ENCODE measurements at places on chromosomes 4 and X.

DNA sequence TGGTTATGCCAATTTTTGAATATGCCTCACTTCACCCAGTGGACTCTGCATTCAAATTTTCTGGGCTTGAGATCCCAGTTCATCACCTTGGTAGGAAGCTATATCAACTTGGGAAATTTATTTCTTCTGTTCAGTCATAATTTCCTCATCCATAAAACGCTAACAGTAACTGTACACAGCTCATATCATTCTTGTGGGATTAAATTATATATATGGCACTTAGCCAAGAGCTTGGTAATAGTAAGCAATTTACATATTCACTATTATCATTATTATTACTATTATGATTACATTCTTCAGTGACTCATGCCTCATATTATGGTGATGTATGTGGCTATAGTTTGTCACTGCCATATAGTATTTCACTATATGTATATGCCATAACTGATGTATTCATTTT lies 177.6 kb downstream of the CPE start:
- no peak overlapping the region for H3K4me3 ChIP-seq
- no peaks in the 10 kb centered on the region for H3K36me3 ChIP-seq
- no peak overlapping the region for H3K27ac ChIP-seq

DNA sequence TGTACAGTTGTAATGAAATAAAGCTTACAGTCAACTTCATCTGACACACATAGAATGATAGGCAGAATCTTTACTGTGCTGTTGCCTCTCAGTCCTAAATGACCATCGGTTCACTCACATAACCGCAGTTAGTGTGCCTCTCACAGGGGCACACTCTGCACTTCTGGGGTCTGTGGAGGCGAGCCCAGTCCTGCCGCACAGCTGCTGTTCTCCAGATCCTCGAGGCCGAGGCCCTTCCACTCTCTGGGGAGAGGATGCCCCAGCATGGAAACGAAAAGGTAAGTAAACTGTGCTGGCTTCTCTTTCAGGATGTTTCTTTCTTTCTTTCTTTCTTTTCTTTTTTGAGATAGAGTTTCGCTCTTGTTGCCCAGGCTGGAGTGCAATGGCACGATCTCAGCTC lies 88.0 kb downstream of the DCTD start:
- no peaks in the 10 kb centered on the region for H3K36me3 ChIP-seq
- DNase-seq, result no peak
- no peak overlapping the region for H3K27ac ChIP-seq
- H3K4me3 ChIP-seq, result no peak overlapping the region

GRCh38 chr4:106140601-106141000 lies 175.4 kb downstream of the TBCK start:
- H3K4me3 ChIP-seq, result no peak overlapping the region
- H3K36me3 ChIP-seq, result no peaks in the 10 kb centered on the region
- no peak for DNase-seq
- no peak overlapping the region for H3K27ac ChIP-seq
- H3K27me3 ChIP-seq, result no peaks in the 10 kb centered on the region

GRCh38 chr4:89009761-89010369 lies 47.1 kb downstream of the FAM13A start:
- DNase-seq, result no peak
- no peaks in the 10 kb centered on the region for H3K36me3 ChIP-seq
- no peaks in the 10 kb centered on the region for H3K4me1 ChIP-seq
- H3K27ac ChIP-seq, result no peak overlapping the region

GRCh38 chrX:71994601-71995000 lies 84.0 kb downstream of the NHSL2 start:
- no peaks in the 10 kb centered on the region for H3K36me3 ChIP-seq
- no peak for DNase-seq
- H3K4me1 ChIP-seq, result no peaks in the 10 kb centered on the region
- H3K27ac ChIP-seq, result no peak overlapping the region

GRCh38 chr4:128847082-128847724 lies 37.7 kb downstream of the JADE1 start:
- H3K4me3 ChIP-seq, result no peak overlapping the region
- peaks cover 53% of the 10 kb centered on the region for H3K36me3 ChIP-seq
- H3K27me3 ChIP-seq, result no peaks in the 10 kb centered on the region
- H3K4me1 ChIP-seq, result peaks cover 15% of the 10 kb centered on the region

DNA sequence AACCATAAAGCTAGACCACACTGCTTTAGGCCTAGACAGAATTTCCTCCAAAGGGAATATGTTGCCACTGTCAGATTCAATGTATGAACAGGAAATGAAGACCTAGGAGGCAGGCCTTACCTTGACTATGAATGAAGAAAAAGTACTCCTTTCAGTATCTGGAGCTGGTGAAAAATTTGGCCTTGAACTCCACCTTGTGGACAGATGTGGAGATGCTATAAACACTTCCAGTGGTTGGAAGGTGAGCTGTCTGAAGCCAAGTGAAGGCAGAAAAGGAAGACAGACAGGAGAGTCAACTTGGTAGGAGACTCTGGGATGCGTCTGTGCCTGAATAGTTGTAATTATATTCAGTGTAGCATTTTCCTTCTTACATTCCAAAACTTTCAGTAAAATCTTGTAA lies 17.2 kb downstream of the SPIN3 start:
- no peak overlapping the region for H3K4me3 ChIP-seq
- H3K27ac ChIP-seq, result no peak overlapping the region
- peaks cover 5% of the 10 kb centered on the region for H3K36me3 ChIP-seq
- DNase-seq, result peak; percentile 12
- peaks cover 2% of the 10 kb centered on the region for H3K27me3 ChIP-seq
- no peaks in the 10 kb centered on the region for H3K4me1 ChIP-seq

- no peak for DNase-seq
- no peak overlapping the region for H3K4me3 ChIP-seq
- no peaks in the 10 kb centered on the region for H3K36me3 ChIP-seq
- no peaks in the 10 kb centered on the region for H3K27me3 ChIP-seq
Measured at GRCh38 chr4:126627255-126627654, 1005.5 kb upstream of the INTU start.

- H3K36me3 ChIP-seq, result no peaks in the 10 kb centered on the region
- no peak overlapping the region for H3K27ac ChIP-seq
- no peaks in the 10 kb centered on the region for H3K27me3 ChIP-seq
- no peak for DNase-seq
- H3K4me3 ChIP-seq, result no peak overlapping the region
Measured at GRCh38 chr4:72970756-72971155, 98.8 kb downstream of the COX18 start.

GRCh38 chrX:130974323-130974722 lies 71.3 kb upstream of the ENOX2 start:
- H3K27ac ChIP-seq, result no peak overlapping the region
- H3K4me3 ChIP-seq, result no peak overlapping the region
- no peaks in the 10 kb centered on the region for H3K4me1 ChIP-seq
- no peak for DNase-seq

DNA sequence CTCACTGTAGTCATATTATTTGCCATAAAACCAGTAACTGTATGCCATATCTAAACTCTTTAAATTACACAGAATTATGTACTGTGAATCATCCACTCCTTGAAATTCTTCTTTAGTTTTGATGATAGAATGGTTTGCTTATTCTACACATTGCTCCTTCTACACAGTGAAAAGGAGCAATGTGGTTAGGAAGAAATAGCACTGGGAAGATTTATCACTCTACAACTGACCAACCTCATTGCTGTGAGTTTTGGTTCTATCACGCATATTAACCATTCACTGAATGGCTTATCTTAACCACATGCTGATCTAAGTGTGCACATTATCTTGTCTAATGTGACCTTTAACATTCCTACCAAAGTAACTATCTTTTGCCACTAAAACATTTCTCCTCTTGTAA lies 415.7 kb upstream of the NDST4 start:
- H3K27ac ChIP-seq, result no peak overlapping the region
- no peaks in the 10 kb centered on the region for H3K36me3 ChIP-seq
- DNase-seq, result no peak
- no peaks in the 10 kb centered on the region for H3K27me3 ChIP-seq

DNA sequence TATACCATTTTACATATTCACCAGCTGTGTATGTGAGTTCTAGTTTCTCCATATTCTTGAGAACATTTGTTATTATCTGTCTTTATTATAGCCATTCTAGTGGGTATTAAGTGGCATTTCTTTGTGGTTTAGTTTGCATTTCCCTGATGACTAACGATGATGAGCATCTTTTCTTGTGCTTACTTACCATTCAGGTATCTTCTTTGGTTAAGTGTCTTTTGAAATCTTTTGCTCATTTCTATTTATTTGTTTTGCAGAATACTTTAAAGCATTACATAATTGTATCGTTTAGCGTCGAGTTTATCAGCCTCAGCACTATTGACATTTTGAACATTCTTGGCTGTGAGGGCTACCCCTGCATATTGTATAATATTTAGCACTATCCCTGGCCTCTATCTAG lies 85.4 kb downstream of the FRMPD4 start:
- H3K36me3 ChIP-seq, result no peaks in the 10 kb centered on the region
- no peak for DNase-seq
- no peak overlapping the region for H3K4me3 ChIP-seq
- no peak overlapping the region for H3K27ac ChIP-seq
- no peaks in the 10 kb centered on the region for H3K27me3 ChIP-seq
